ENCODE measurements at places on chromosomes 6 and 20.

DNA sequence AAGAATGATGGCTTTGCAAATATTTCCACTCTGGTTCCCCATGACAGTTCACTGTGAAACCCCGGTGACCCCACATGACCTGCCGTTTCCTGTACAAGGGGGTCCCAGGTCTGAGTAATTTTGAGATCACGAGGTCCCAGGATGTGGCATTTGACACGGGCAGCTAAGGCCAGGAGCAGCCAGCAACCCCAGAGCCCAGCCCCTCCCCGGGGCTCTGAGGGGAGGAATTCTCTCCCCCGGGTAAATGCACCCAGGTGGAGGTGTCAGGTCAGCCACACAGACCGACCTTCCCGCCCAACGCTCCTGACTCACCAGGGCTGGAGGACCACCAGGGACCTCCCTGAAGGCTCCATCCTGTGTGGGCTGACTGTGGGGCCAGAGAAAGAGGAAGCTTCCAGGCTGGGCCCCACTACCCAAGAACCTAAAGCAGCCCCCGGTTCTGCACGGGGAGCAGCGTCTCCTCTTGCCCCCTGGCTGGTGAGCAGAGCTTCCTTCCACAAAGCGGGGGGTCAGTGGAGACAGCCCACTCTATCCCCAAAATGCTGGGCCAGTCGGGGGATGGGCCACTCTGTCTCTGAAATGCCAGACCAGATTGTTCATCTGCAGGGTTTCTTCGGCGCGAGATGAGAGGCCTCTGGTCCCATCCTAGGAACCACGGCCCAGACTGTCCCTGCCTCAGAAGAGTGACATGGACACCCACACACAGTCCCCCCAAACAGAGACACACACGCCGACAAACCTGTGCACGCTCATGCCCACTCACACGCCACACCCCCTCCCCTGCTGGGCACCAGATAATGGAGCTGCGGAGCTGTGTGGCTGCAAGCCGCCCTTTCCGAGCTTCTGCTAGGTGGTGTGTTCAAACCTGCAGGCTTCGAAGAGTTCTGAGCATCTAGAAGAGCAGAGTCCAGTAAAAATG, 23.4 kb upstream of the SLCO4A1 start:
- peak; percentile 67 for DNase-seq

- no peak for DNase-seq
Measured at GRCh38 chr6:107540465-107540857, 50.5 kb downstream of the SOBP start.

DNA sequence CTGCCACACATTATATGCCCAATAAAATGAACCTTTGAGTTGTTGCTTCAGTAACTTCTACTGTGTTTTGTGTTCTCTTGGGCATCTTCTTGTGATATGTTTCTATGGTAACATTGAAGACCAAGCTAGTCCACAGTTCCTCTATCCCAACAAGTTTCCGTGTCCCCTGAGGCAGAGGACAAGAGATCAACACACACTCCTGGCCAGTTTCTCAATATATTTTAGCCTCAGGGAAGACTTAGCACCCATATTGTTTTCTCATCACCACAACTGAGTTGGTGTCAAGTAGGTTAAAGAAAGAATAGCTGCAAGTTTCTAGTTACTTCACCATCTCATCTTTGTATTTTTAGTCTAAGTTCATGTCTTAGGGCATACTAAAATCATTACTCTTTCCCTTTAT, 277.5 kb downstream of the UST start:
- no peak for DNase-seq

DNA sequence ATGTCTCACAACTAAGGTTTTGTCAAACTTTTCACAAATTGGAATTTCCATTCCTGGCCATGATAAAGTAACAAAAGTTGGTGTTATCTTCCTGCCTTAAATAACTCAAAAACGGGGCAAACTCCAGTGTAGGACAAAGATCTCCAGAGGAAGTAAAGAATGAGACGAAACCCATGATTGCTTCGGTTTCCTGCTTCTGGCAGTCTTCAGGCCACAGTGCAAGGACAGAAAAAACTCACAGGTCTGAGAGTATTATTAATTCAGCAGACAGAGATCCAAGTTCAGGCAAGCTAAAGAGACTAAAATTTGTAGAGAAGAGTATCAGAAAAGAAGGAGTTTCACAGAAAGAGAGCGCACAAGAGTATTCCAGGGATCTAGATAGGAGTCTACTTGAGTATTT, 64.8 kb upstream of the RCAN2 start:
- DNase-seq, result no peak

DNA sequence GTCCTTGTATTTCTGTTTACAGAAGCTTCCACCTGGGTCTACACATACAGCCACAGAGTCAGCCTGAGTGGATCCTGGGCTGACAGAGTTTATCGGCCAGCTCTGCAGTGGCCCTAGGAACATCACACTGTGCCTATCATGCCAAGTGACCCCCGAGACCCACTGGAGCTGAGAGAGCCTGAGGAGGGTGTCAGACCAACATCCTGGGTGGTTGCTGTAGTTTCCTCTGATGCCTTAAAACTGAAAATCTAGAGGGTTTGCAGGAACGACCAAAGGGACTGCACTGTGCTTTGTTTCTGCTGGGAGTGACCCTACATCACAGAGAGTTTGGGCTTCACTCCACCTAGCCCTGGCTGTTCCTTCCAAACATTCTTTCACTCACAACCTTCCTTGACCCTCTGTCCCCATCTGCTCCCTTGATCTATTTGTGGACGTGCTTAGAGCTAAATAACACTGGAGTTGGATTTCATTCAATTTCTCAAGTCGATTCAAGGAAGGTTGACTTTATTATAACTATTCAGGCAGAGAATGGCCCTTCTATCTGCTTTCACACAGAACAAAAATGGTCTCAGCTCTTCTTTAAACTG, 18.1 kb downstream of the MYLK4 start:
- no peak for DNase-seq

- DNase-seq, result no peak
Measured at GRCh38 chr20:14521016-14521415, 183.6 kb upstream of the FLRT3 start.

DNA sequence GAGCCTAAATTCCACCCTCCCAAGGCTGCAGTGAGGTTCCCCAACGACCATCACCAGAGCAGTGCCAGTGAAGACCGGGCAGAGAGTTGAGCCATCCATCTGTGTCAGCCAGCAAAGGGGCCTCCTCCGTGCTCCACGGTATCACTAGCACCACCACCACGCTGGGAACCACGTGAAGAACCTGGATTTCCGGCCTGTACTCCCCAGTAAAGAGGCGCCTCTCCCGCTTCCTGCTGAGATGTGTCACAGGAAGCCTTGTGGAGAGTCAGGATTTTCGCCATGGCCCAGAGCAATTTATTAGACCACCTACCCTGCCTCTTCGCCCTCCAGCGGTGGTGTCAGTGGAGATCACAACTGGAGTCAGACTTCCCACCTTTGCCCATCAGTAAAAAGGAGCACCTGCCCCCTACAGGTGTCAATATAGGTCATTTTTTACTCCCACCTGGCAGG, 28.8 kb downstream of the CPXM1 start:
- no peak for DNase-seq

GRCh38 chr20:56628873-56629463, at the start of gene TFAP2C:
Gene TFAP2C, plus strand, starts transcription at chr20:56629306. Its CDS starts 239 bp downstream, at chr20:56629545.
- no peak for DNase-seq

- no peak for DNase-seq
Measured at GRCh38 chr6:158970640-158971275, 29.2 kb downstream of the RSPH3 start.

DNA sequence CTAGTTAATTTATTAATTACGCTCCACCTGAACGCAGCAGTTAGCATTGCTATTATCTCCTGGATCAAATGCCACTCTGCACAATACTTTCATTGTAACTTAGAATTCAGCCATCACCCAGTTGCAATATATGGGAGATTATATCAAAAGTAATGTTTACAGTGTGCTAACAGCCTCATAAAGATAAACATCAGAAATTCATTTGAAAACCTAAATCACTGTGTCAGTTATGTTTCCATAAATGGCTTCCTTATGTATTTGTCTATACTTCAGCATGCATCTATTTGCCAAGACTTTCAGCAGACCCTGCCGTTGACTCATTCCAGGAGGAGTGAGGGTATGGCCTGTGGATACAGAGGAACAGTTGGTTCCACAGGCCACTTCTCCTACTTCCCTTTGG, 300.1 kb downstream of the TFAP2B start:
- no peak for DNase-seq

GRCh38 chr6:13765570-13765969, 48.8 kb downstream of the MCUR1 start:
- DNase-seq, result no peak

DNA sequence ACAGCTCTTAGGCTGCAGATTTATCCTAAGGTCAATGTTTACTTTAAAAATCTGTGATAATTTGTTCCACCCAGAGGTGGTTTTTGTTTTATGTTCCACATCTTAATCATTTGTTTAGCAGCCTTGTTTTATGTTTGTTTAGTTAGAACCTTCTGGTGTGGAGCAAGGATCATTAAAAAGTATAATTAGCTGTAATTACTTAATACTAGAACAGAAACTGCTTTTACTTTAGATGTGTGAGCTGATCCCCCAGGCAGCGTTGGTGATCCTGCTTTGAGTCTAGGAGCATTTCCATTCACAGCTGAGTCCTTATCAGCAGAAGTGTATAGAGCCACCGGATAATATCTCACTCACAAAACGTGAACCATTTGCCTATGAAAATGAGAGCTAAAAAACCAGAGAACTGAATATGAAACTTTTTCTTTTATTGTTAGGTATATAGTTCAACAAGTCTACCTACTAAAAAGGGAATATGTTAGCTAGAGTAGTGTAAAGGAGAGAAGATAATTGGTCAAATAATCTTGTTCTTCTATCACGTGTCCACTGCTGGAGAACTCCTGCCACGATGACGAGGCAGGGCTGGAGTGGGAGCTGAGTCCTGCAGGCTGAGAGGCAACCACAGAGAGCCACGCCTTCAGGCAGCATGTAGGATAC, 78.5 kb downstream of the TRMT11 start:
- no peak for DNase-seq

GRCh38 chr6:161228921-161229591, 44.8 kb downstream of the AGPAT4 start:
- DNase-seq, result no peak

GRCh38 chr6:72037006-72037405, 150.7 kb downstream of the RIMS1 start:
- no peak for DNase-seq

GRCh38 chr6:44223319-44224028, at the start of gene SLC29A1:
Gene SLC29A1, plus strand, starts transcription at chr6:44223595. Its CDS starts 3,719 bp downstream, at chr6:44227314.
- peak; percentile 73 for DNase-seq

- no peak for DNase-seq
Measured at GRCh38 chr6:26363882-26364701, 906 bp upstream of the BTN3A2 start.

GRCh38 chr6:90175627-90176538, 120.8 kb downstream of the BACH2 start:
- peak; percentile 64 for DNase-seq

GRCh38 chr6:135640048-135640447, 142.5 kb upstream of the AHI1 start:
- no peak for DNase-seq

GRCh38 chr6:161578478-161578877, 304.6 kb upstream of the AGPAT4 start:
- no peak for DNase-seq

DNA sequence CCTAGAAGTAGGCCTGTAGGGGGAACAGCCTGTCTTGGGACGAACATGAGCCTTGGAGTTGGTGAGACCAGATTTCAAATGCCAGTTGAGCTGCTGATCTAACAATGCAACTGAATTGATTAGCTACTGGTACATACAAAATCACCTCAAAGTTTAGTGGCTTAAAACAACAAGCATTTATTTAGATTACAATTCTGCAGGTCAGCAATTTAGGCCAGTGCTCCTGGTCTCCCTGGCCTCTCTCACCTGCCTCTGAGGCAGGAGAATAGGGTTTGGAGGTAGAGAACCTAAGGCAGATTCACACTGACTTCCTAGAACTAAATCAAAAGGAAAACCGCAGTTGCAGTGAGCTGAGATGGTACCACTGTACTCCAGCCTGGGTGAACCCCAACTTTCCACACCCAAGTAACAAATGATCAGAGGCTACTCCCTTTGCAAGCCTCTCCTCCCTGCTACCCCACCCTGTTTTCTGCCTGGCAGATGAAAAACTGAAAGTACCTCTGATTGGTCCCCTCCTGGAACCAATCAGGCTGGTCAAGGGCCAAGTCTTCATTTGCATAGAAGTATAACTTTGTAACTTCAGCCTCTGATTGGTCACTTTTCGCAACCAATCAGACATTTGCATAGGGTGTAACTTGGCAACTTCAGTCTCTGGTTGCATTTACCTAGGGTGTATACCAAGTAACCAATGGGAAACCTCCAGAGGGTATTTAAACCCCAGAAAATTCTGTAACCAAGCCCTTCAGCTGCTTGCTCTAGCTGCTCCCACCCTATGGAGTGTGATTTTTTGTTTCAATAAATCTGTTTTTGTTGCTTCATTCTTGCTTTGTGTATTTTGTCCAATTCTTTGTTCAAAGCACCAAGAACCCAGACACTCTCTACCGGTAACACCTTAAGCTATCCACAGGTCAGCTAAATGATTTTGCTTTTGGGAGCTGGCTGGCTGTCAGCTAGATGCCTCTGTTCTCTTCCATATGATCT, 8.1 kb upstream of the UBR2 start:
- DNase-seq, result no peak

GRCh38 chr6:390914-391558, 516 bp upstream of the IRF4 start:
- DNase-seq, result no peak

DNA sequence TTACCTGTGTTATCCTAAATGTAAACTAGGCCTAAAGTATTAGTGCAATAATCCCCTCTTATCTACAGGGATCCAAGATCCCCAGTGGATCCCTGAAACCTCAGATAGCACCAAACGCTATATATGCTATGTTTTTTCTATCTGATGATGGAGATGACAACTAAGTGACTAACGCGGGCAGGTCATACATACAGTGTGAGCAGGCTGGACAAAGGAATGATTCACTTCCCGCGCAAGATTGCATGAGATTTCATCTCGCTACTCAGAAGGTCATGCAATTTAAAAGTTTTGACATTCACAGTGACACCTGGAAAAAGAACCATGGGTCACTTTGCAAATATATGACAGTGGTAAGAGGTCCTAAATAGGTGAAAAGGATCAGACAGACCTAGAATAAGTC, 875.9 kb downstream of the HACE1 start:
- no peak for DNase-seq

DNA sequence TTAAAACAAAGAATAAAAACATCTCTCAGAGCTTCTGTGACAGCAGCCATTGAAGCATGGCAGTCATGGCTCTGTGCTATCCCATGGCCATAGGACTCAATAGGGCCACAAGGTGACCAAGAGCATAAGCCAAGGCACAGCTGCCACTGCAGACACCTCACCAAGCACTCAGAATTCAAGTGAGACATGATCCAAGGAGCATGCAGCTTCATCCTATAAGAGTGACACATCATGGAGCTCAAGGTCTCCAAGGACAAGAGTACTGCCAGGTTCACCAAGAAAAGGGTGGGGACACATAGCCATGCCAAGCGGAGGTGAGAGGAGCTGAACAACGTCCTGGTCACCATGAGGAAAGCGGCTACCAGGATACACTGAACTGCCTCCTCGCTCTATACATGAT, 53.0 kb downstream of the RCAN2 start:
- no peak for DNase-seq

GRCh38 chr6:129567374-129567773, 142.6 kb downstream of the ARHGAP18 start:
- peak; percentile 6 for DNase-seq

GRCh38 chr6:146595972-146596731, 2.6 kb upstream of the ADGB start:
- DNase-seq, result no peak

- no peak for DNase-seq
Measured at GRCh38 chr20:54475334-54476168, at the start of gene DOK5. Gene DOK5, plus strand, starts transcription at chr20:54475593. Its CDS starts 354 bp downstream, at chr20:54475947.

Data from stimulated activated CD8-positive, alpha-beta memory T cell treated with anti-CD3 and anti-CD28 coated beads, Interleukin-15, amount 100 ng/mL, for 48 hours (primary cell).